ENCODE measurements at places on chromosomes 1 and 21.

DNA sequence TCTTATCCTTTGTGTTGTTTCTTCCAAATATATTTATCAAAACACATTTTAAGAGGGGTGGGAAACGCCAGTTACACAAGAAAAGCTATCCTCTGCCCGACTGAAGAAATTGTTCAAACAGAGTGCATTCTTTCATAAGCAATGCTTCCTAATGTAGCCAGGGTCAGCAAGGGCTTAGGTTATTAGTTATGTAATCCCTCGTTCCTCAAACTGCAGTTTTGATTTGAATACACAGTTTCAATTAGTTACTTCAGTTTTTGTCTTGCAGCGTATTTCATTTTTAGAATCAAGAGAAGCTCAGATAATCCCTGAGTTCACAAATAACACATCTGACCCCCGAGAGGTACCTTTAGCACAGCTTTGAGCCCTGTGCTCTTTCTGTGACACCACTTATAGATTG is 141.7 kb upstream of the NRIP1 start:
- DNase-seq, result no peak

DNA sequence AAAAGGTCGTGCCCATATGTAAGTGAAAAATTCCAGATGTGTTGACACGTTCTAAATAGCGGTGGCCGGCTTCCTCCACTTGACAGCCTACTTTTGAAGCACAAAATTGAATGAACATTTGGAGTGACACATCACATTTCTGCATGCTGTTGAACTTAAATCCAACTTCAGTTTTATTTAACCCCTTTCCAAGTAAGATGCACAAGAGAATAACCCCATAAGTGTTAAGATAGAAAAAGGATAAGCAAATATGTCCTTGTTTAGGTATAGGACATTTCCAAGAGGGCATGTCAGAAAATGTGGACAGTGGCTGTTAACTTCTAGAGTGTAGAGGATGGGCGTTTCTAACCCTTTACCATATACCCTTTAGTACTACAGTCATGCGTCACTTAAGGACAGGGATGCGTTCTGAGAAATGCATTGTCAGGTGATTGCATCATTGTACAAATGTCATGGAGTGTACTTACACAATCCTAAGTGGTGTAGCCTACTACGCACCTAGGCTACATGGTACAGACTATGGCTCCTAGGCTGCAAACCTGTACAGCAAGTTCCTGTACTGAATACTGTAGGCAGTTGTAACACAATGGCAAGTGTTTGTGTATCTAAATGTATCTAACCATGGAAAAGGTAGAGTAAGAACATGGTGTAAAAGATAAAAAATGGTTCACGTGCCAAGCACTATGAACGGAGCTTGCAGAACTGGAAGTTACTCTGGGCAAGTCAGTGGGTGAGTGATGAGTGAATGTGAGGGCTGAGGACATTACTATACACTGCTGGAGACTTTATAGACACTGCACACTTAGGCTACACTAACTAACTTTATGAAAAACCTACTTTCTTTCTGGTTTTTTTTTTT is 9.3 kb upstream of the FAM89A start:
- no peak for DNase-seq

GRCh38 chr1:228487336-228488124 is at the start of gene RNF187:
RNF187 (plus strand) TSS chr1:228487382.
- DNase-seq, result no peak

- DNase-seq, result no peak
Observed at GRCh38 chr1:227006226-227006796, 66.2 kb downstream of the COQ8A start.

DNA sequence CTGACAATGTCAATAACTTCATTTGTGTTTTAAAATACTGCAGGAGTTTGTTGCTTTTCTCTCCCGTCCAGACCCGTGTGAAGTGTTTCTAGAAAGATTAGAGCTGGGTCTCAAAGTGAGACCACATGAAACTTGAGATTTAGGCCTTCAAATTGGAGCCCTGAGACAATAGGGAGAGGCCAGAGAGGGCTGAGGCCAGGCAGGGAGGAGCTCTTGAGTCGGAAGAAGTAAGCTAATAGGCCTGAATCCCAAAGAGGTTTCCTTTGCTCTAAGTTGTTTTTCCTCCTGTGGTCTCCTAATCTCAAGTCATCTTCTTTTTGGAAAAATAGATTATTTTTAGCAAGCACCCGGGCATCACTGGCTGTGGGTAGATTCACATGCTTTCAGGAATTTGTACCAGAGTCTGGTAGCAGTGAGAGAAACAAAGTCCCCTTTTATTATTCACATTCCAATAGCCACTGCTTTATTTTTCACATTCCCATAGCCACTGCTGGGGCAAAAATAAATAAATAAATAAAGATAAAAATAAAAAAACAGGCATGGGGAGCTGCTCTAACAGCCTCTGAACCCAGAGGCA is 25.6 kb downstream of the CD244 start:
- DNase-seq, result no peak
